Stimulated activated CD8-positive, alpha-beta memory T cell treated with anti-CD3 and anti-CD28 coated beads, Interleukin-7, amount 100 ng/mL, for 1 hour (primary cell): ENCODE measurements at places on chromosomes 2 and 18.

DNA sequence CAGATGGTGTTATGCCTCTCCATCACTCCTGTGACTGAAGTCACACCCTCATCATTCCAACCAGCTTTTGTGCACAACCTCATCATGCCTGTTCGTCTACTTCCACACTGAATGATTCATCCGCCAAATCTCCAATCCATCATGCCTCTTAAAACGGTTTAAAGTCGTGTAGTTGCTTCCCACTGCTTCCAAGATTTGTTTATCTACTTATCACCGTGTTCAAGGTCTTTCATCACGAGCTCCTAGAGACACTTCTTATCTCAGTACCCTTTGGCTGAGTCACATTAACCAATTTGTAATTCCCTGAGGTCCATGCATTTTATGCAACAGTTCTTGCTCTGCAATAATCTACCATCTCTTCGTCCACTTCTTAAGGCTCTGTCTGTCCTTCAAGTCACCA, 592.3 kb upstream of the ID2 start:
- DNase-seq: no peak

DNA sequence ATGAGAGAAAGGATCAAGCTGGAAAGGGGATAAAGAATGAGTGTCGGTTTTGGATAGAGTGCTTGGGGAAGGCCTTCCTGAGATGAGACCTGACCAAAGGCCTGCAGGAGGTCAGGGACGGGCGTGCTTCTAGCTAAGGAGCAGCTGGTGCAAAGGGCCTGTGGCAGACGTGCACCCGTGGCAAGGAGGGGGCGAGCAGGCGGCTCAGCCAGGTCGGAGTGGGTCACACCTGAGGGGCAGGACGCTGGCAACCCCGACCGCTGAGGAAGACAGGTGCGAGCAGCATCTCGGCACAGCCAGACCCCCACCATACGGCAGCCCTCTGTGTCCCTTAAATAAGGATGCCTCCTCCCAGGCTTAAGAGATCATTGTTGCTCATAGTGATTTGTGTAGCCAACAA, 48.1 kb downstream of the ODC1 start:
- DNase-seq: no peak

GRCh38 chr18:76356666-76357065, 138.4 kb downstream of the ZNF516 start:
- no peak for DNase-seq

DNA sequence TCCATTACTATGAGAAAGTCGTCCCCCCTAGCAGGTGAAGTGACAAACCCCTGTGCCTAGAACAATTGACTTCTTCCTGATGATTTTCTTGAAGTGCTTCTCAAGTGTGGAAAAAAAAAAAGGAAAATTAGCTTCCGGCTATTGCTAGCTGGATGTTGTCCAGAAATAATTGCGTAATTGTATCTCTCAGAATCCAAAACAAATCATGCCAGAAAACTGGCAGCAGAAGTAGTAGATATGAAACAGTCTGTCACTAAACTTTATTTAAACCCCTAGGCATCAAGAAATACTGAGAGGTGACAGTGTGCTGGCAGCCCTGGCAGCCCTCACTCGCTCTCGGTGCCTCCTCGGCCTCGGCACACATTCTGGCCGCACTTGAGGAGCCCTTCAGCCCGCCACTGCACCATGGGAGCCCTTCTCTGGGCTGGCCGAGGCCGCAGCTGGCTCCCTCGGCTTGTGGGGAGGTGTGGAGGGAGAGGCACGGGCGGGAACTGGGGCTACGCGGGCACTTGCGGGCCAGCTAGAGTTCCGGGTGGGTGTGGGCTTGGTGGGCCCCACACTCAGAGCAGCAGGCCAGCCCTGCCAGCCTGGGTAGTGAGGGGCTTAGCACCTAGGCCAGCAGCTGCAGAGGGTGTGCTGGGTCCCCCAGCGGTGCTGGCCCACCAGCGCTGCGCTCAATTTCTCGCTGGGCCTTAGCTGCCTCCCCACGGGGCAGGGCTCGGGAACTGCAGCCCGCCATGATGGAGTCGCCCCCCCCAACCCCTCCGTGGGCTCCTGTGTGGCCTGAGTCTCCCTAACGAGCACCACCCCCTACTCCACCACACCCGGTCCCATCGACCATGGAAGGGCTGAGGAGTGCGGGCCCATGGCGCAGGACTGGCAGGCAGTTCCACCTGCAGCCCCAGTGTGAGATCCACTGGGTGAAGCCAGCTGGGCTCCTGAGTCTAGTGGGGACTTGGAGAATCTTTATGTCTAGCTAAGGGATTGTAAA, 80.5 kb upstream of the ABCA12 start:
- no peak for DNase-seq

DNA sequence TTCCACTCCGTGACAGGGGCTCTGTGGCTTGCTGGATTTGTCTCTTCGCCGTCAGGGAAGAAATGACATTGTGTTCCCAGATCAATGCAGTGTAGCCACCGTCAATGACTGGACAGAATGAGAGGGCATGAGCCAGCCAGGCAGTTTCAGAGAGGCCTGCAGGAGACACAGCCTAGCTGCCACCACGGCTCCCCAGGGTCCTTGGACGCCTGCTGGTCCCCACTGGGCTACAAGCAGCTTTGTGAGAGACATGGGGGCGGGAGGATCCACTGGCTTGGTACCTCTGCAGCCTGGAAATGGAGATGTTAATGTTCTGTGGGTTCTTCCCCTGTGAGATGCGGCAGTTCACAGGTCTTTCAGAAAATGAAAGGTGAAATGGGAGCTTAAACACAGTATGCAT, 12.1 kb upstream of the AMER3 start:
- no peak for DNase-seq

GRCh38 chr2:73944714-73945113, 18.0 kb downstream of the DGUOK start:
- no peak for DNase-seq

- no peak for DNase-seq
These were observed 16.3 kb upstream of the ATOH8 start for GRCh38 chr2:85737481-85737880.

- DNase-seq: no peak
These were observed 56.2 kb upstream of the SMIM21 start for GRCh38 chr18:75483662-75484061.

- no peak for DNase-seq
These were observed 98.5 kb downstream of the DSEL start for GRCh38 chr18:67417864-67418523.

DNA sequence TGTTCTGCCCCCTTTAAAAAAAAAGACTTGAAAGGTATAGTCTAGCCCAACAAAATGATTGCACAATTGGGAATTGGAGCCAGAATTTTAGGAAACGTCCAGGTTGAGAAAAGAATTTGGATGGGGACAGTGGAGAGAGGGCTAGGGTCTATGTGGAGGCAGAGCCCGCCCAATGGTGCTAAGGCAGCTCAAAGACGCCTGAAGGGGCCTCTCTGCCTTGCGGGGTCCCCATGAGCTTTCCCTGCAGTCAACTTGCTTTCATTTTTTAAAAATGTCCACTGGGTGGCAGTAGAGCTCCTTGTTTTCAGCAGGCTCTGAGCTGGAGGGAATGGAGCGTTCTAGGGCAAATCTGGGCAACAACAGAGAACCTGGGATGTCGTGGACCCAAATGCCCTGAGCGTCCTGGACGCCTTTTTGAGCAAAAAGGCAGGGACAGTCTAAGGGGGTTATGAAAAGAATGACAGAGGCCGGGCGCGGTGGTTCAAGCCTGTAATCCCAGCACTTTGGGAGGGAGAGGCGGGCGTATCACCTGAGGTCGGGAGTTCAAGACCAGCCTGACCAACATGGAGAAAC, 40.2 kb upstream of the ITM2C start:
- peak; percentile 12 for DNase-seq

GRCh38 chr18:44636241-44636640, 44.4 kb upstream of the SETBP1 start:
- no peak for DNase-seq

DNA sequence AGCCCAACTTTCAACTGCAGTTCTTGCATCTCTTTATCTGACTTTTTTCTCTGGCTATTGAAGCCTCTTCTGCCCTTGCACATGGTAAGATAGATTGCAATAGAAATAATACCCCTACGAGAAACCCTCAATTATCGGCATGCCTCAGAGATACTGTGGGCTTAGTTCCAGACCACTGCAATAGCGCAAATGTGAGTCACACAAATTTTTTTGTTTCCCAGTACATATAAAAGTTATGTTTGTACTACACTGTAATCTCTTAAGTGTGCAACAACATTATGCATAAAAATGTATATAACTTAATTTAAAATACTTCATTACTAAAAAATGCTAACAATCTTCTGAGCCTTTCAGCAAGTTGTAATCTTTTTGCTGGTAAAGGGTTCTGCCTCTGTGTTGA, 124.7 kb downstream of the PDE1A start:
- no peak for DNase-seq

DNA sequence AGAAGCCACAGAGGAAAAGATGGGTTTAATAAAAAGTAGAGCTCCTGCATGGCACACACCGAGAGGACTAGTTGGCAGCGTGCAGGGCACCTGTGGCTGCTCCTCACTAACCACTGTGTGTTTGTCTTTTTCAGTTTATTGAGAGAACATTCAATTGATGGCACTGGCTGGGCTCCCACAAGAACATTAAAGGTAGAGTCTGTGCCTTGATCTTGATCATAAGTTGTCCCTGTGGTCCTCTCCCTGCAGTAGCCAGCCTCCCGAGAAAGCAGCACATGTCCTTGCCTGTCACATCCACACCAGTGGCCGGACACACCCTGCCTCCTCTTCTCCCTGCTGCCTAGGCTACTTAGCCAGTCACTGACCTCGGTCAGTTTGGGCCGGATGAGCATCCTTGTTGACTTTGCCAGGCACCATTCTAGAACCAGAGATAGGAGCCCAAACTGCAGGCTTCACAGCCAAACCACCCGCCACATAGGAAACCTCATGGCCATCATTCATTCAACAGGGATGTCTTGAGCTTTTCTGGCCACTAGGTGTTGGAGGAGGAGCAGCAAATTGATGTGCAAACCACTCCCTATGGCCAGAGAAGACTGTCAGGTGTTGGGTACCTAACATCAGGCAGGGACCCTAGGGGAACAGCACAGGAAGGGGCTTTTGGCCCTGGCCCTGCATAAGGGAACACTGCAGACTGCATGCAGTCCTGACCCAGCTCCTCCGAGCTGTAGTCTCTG, 30.2 kb upstream of the SCLY start:
- no peak for DNase-seq

DNA sequence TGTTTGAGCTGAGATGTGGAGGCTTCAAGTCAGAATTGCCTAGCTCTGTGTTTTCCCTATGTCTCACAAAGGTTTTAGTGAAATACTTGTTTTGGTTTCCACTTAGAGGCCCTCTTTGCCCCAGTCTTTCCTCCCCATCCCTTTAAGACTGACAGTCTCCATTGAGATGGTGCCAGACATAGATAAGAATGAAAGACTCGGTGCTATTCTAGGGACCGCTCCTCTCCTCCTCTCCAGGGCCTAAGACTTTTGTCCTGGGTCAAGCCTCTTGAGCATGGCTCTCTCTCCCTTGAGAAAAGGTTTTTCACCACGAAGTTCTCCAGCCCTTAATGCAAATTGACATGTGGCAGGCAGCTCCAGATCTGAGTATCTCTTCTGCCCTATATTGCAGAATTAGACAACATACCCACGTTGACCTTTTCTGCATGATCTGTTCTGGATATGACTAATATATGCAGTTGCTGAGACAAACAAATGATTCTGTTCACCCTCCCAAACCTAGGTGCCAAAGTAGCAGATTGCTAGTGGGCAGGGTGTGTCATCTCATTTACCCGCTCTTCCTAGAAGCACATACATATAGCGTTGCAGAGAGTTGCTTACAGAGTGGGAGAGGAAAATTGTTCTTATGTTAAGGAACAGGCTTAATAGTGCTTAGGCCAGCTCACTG, 47.5 kb upstream of the ACSL3 start:
- no peak for DNase-seq

DNA sequence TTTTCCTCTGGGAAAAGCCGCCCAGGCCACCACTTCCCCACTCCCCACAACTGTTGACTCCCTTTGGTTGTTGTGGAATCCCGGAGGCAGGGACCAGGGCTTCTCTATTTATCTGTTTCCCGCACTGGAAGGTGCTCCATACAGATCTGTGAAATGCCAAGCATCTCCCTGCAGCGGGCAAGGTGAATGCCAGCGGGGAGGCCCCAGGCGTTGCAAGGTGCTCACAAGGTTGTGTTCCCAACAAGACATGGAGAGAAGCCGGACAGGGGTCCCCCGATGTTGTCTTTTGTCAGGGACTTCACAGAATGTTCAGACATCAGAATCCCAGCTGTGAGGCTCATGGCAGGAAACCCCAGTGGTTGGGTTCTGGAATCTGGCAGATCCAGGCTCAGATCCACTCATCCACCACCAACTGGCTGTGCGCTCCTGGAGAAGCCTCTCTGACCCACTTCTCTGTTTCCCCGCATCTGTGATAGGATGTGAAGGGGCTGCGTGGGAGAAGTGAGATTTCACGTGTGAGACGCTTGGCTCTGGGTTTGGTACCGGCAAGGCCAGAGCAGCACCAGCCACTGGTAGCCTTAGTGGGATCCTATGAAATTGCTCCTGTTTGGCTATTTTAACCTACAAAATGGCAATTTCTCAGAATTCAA, 8.6 kb upstream of the NEU2 start:
- no peak for DNase-seq

GRCh38 chr2:241479026-241479898, 29.1 kb downstream of the STK25 start:
- no peak for DNase-seq

- DNase-seq: no peak
These were observed 3.5 kb upstream of the UGT1A1 start for GRCh38 chr2:233756429-233757081.
